ENCODE measurements at places on chromosomes 5 and 9.

DNA sequence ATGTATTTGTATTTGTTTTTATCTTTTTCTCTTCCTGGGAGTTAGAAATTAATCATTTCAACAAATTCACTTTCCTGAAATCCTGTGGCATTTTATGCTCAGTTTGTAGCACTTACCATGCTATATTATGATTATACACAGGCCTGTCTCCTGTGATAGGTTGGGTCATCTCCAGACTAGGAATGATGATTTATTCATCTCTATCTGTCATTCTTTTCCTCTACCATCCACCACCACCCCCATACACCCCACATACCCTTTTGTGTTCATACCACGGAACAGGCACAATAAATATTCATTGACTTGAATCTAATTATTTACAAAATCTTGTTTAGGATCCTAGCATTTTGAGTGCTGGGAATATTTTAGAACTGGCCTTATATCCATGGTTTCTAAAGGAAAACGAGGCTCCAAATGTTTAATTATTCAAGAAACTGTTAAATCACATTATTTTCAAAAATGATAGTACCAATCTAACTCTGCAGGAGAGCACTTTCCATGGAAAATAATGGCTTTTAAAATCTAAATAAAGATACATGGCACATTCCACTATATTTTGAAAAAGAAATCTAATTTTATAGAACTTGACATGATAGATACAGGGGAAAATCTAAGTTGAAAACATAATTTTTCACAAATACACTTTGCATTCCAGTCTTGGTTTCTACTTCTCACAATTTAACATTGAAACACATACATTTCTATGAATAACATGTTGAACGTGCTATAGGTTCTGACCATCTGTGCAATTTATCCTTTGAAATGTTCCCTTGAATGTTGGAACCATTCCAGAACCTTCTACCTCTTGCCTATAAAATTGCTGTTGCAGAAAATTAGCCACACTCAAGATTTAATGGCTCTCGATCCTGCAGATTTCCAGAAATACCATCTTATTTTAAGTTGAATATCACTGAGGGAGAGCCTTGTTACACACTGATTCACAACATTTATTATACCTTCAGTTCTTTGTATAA lies 89.3 kb downstream of the STARD4 start:
- DNase-seq = no peak

DNA sequence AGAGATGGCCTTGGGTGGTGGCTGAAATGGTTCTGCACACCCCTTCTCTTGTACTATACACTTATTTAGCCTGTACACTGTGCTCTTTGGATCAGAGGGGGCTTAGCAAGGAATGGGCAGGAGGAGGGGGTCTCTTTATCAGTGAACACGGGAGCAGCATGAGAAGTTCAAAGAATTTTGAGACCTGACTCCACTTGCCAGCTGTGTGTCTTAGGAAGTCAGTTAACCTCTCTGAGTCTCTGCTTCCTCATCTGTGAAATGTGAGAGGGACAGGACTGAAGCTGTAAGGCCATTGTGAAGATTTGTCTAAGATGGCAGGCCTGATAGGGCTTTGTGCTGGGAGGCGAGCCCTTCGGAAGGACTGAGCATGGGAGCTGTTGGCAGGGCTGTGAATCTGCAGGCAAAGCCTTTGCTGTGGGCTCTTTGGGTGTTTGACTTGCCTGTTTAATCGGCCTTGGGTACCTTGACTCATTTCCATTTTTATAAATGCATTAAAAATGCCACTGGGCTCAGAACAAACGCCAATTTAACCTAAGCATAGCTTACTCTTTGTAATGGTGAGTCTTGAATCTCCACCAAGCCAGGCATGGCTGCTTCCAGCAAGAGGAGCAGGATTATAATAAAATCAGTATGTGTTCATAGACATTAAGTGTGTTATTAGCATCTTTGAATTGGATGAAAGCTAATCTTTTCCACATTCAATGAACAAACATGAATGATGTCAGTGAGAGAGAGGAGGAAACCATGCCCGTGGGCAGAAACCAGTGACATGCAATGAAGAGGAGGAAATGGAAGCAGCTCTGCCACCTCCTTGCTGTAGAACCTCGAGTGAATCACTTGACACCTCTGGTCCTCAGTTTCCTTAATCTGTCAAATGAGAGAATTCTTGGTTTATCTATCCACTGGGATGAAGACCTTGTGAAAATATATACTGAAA lies 89.4 kb downstream of the MACROH2A1 start:
- DNase-seq = no peak

- DNase-seq = no peak
Observed at GRCh38 chr9:121239851-121240250, 28.1 kb upstream of the GSN start.

- no peak for DNase-seq
Observed at GRCh38 chr5:26791021-26791420, 247.4 kb downstream of the CDH9 start.

DNA sequence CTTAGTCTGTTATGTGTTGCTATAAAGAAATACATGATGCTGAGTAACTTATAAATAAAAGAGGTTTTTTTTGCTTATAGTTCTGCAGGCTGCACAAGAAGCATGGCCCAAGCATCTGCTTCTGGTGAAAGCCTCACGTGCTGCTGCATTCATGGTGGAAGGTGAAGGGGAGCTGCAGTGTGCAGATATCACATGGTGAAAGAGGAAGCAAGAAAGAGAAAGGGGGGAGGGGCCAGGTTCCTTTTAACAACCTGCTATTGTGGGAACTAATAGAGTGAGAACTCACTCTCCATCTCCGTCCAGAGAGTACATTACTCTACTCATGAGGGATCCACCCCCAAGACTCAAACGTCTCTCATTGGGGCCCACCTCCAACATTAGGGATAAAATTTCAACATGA lies 12.5 kb upstream of the PARP8 start:
- DNase-seq = no peak

- no peak for DNase-seq
Observed at GRCh38 chr9:133861086-133861485, 122.9 kb upstream of the SARDH start.

DNA sequence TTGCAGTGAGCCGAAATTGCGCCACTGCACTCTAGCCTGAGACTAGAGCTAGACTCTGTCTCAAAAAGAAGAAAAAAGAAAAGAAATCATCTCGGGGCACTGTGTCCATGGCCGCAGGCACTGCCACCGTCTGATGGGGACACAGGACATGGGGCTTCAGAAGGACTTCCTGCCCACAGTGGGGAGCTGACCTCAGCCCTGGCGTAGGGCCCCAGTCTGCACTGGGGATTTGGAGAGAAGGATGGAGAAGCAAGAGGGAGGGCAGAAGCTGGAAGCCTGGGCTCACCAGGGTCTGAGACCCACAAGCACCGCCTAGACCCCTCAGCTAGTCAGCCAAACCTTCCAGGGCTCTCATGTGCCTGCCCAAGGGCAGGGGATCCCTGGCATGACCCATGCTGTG lies 4.1 kb upstream of the SARDH start:
- no peak for DNase-seq

DNA sequence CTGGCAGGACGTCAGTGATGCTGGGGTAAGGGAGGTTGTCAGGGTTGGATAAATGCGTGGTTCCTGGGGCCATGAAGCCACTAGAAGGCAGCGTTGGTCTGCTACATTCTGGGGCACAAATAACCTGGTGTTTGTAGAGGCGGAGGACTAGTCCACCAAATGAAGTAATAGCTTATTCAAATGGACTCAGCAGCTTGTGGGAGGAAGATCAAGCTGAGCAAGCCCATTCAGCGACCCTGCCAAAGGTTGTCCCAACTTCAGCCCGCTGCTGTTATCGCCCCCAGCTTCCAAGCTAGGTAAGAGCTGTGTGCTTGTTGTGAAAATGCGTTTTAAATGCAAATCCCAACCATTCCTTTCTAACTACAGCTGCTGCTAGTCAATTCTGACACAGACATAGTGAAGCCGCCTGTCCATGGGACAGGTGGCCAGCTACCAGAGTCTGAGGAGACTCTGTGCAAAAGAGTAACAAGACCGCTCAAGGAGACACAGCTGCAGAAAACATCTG lies 7.6 kb upstream of the FAM240B start:
- no peak for DNase-seq

- no peak for DNase-seq
Observed at GRCh38 chr5:147756566-147756965, 26.0 kb downstream of the JAKMIP2 start.
